ENCODE measurements at places on chromosomes 12 and 14.
A peak's percentile ranks its signal among the peaks of the same experiment; 100 is the strongest.

GRCh38 chr12:25771041-25771440 is 187.4 kb upstream of the RASSF8 start:
- no peak for DNase-seq

DNA sequence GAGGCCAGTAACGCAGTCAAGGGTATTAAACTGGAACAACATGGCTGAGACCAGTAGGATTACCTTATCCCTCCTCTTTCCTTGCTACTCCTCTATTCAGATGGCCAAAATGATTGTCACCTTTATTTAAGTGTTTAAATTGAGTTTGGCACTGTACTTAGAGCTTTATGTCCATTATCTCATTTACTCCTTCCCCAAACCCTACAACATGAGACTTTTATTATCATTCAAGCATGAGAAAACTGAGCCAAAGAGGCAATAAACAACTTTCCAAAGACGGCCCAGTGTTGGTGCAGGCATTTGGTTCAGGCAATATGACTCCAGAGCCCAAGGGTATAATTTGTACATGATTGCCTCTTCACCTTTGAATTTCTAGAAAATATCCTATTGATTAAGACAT is 370.9 kb upstream of the KITLG start:
- no peak for DNase-seq

DNA sequence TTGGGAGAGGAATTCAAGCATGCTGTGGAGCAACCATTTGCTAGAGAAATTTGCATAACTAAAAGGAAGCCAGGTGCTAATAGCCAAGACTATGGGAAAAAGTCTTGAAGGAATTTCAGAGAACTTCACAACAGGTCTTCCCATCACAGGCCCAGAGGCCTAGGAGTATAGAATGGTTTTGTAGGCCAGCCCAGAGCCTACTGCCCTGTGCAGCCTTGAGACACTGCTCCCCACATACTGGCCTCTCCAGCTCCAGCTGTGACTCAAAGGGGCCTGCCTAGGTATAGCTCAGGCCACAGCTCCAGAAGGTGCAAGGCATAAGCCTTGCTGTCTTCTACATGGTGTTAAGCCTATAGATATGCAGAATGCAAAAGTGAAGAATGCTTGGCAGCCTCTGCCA is 227.1 kb downstream of the SLC2A13 start:
- no peak for DNase-seq

DNA sequence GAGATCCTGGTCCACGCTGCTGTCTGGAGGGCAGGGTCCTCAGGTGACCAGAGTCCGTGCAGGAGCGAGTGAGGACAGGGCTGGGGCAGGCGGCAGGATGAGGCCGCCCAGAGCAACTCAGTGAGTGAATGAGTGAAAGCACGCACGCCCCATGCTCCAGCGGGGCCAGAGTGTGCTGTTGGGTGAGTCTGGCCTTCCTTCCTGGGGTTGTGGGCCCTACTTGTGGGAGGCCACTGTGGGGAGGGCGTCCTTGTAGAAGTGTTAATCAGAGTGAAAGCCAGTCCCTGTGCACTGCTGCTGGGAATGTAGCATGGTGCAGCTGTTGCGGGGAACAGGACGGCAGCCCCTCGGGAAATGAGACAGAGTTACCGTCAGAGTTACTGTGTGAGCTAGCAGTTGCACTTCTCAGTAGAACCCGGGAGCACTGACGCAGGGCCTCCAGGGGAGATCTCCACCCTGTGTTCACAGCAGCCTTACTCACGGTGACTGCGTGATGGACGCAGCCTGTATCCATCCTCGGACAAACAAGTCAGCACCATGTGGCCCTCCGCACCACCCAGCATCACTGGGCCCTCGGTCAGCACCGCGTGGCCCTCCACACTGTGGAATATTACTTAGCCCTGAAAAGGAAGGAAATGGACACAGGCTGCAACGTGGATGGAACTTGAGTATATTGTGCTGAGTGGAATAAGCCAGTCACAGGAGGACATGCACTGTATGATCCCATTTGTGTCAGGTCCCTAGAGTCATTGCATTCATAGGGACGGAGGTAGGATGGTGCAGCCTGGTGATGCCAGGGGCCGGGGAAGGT is 22.1 kb downstream of the PACS2 start:
- DNase-seq, result no peak

DNA sequence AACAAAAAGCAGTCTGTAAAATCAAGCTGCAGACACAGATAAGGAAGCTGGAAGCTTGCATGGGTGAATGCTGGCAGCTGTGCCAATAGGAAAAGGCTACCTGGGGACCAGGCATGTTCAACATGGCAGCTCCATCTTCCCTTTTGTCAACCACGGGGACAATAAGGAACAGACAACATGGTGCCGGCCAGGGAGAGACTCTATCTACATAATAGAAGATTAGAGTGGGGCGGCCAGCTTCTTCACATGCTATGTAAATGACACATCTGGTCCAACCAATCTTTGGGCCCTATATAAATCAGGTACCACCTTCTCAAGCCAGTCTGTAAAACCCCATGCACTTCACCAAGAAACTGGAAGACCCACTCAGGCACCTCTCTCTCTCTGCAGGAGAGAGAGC is 157.6 kb downstream of the SUDS3 start:
- DNase-seq, result no peak

DNA sequence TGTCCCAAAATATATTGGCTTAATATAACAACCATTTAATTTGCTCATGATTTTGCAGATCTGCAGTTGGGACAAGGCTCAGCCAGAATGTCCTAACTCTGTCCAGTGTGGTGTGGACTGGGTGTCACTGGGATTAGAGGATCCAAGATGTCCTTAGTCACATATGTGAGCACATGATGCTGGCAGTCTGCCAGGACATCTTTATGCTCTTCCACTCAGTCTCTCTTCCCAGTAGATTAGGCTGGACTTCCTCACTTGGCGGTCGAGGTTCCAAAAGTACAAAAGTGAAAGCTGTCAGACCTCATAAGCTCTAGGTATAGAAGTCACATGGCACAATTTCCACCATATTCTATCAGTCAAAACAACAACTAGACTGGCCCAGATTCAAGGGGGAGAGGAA is 167.9 kb upstream of the NTF3 start:
- DNase-seq, result no peak

GRCh38 chr12:42421844-42422779 is 96.1 kb downstream of the PPHLN1 start:
- no peak for DNase-seq

DNA sequence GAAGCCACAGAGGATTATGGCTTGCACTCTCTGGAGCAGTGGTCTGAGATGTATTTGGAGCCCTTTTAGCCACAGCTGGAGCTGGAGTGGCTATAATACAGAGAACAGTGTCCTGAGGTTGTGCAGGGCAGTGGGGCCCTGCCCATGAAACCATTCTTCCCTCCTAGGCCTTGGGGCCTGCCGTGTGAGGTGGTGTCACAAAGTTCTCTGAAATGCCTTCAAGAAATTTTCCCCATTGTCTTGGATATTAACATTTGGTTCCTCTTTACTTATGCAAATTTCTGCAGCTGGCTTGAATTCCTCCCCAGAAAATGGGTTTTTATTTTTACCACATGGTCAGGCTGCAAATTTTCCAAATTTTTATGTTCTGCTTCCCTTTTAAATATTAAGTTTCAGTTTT is 79.3 kb downstream of the UNC79 start:
- DNase-seq, result no peak

DNA sequence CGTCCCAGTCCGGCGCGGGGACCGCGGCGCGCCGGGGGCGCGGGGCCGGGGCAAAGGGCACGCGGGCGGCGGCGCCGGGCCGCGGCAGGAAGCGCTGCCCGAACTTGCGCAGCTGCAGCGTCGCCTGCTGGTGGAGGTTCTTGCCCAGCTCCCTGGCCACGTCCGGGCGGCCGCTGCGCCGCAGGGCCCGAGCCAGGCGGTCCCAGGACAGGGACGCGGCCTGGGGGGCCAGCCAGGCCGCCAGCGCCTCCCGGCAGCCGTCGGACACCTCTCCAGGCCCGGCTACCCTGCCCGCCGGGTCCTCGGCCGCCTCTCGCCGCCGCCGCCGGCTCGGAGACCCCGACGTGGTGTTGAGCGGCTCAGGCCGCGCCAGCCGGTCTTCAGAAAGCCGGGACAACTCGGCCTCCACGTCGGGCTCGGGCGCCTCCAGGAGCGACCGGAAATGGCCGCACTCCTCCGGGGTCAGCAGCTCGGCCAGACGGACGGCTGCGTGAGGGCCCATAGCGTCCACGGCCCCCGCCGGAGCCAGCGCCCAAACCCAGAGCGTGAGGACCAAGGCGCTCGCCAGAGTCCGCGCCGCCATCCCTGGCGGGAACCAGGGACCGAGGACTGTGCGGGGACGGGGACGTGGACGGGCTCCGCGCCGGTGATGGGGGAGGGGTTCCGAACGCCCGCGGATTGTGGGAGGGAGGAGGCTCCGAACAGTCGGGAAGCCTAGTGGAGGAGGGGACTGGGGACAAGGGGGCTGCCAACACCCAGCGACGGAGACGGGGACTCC is 34.0 kb downstream of the FIGNL2 start:
- DNase-seq, result peak; percentile 54

GRCh38 chr12:122138616-122139015 is 35.4 kb downstream of the IL31 start:
- no peak for DNase-seq

DNA sequence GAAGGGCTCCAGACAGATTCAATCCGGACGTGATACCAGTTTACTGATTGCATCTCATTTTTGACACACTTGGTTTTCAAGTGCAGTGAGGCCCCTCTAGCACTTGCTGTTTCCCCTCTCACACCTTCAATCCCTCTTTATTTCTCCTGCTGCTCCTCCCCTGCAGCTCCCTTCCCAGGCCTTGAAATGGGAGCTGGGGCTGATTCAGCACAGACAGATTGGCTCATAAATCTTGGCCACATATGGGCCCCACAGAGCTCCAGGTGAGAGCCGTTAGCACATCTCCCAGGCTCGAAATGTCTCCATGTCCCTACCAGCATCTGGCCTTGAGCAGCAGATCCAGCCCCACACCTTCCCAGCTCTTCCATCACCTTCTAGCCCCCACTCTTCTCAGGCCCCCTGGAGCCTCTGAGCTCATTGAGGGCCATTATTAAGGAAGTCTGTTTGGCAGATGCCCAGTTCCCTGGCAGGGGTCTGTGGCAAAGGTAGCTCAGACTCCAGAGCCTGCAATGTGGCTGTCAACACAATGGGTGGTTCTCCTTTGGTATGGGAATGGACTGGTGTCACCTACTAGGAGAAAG is 220.3 kb upstream of the FKBP4 start:
- DNase-seq, result no peak

DNA sequence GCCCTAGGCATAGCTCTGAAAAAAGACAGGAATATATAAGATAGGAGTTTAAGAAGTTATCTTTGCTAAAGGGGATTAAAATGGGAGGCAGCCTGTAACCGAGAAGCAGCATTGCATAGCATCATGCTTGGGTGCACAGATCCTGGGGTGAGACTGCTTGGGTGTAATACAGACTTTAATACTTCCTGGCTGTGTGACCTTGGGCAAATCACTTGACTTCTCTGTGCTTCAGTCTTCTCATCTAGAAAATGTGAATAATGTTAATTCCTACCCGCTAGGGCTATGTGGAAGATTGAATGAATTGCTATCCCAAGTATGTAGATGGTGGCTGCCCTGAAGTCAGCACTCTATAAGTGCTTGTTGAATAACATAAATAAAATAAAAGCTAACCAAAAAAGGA is 204.5 kb downstream of the TMEM132C start:
- no peak for DNase-seq
